Left lobe of liver (tissue), 2 donors: ENCODE measurements at places on chromosomes 6 and 20. TPM values are rescaled to one million over a fixed set of nuclear protein-coding genes. Genes with fewer than 3 reads are reported as not detected.
A peak's percentile ranks its signal among the peaks of the same experiment; 100 is the strongest.

DNA sequence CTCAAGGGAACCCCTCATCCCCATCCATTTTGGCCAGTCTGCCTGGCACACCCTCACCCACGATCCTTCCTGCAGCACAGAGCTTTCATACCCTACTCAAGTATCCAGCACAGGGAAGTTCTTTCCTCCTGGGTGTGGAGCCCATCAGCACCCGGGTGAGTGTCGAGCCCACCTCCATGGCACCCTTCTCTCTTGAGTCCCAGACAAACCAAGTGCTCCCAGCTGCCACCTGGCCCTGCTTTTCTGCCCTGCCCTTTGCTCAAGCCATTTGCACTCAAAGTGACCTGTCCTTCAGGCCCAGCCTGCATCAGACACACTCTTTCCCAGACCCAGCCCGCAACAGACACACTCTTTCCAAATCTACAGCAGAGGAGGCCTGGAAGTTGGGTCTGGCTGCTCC is 257.2 kb downstream of the DLL1 start:
- peak; percentile 38 for DNase-seq

DNA sequence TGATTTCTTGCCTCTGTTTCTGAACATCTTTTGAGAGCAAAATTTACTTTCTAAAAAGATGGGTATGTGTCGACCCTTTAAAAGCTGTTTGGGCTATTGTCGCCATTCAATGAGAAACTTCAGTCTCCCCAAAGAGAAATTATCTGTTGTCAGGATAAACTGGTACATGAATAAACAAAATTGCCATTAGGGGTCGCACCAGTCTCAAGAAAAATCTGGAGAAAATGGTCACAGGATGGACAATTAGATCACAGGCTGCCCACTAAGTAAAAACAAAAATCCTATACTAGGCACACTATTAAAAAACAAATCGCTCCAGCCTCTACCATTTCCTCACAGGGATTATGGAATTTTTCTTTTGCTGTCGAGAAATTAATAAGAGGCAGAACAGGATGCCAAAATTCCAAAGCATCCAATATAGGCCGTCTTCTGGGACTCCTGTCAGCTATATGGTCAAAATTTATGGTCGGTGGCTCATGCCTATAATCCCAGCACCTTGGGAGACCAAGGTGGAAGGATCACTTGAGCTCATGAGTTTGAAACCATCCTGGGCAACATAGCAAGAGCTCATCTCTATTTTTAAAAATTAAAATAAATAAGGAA is 5.5 kb upstream of the HLA-E start:
- DNase-seq: no peak

DNA sequence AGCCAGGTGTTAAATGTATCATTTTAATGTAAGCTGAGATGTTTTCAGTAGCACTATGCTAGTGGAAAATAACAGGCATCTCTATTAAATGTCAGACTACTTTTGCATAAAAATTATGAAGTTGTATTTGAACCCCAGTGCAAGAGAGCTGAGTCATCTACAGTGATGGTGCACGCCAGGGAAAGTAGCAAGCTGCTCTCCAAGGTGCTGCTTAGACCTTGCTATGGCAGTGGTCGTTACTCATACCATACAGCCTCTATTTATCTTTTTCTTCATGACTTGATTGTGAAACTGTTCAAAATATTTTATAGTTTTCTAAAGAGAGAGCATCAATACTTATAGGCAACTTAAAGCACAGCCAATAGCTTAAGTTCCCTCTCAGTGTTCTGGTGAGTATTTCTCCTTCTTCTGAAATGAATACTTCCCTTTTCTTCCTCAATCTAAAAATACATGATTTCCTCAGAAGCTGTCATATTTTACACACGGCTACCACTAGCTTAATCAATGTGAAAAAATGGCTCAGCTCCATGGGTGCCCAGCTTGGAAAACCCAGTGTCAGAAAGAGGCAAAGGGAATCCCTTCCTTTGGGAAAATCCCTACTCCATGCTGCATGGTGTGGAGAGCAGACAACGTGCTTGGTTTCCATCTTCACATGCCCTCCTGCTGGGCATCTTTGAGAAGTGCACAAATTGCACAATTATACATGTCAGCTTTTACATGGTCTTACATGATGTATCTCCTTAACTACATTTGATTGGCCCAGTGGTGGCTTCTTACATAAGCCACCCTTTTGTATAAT is 105.6 kb downstream of the ELOVL4 start:
- DNase-seq: no peak

DNA sequence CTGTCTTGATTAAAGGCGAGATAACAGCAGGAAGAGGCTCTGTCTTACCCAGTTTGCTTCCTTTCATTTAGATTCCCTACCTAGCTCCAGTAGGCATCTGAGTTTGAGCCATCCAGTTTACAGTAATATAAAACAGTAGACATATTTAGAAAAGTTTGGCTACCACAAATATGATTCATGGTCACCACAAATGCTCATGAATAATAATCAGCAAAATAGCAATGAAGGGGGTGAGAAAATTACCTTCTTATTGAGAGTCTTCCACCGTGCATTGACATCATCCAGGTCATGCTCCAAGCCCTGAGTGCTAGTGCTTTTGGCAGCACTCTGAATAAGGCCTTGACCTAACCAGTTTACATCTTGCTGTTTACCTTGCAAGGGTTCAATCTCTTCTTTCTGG is 106.2 kb downstream of the DST start:
- no peak for DNase-seq

DNA sequence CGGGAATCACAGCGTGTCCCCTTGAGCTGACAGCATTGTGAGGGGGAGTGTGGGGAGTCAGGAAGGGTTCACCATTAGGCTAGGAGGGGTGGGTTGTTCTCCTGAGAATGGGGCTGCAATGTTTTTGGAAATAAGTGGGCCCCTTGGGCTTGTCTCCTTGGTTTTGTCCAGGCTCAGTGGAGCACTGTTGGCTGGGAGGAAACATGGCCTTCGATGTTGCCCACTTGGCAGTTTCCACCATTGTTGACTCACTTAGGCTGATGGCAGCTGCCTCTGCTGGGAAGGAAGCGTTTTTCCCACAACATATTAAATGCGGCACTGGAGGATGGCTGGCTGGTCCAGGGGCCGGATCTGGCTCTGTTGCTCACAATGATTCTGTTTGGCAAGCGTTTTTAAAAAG is 512.1 kb downstream of the QKI start:
- DNase-seq: no peak

DNA sequence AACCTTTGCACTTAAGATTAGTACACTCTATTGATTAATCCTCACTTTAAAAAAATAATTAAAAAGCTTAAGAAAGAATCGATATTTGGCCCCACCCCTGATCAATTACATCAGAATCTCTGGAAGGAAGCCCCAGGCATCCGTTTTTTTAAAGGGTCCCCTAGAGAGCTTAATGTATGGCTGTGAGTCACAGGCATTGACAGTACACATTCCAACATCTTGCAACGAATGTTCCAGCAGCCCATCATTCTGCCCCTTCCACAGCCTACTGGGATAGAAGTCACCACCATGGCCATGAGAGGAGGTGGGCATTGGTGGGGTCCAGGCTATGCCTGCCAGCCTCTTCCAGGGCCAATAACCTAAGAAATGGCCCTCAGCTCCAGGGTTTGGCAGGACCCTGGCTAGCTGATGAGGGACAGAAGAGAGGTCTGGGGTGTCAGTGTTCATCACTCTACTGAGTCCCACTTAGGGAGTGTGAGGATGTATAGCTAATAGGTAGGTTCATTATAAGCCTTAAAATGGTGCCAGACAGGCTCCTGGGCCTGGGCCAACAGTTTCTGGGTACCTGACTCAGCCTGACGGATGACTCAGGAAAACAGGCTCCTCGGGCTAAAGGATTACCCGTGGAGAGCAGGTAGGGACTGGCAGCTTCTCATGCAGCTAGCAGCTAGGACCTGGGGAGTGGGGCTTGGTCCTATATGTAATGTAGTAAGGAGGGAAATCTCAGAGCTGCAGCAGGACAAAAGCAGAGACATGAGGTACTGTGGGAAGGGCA is 40.4 kb downstream of the MDGA1 start:
- DNase-seq: no peak

- DNase-seq: peak; percentile 47
These were observed 420 bp downstream of the SOX4 start for GRCh38 chr6:21593927-21594415.

DNA sequence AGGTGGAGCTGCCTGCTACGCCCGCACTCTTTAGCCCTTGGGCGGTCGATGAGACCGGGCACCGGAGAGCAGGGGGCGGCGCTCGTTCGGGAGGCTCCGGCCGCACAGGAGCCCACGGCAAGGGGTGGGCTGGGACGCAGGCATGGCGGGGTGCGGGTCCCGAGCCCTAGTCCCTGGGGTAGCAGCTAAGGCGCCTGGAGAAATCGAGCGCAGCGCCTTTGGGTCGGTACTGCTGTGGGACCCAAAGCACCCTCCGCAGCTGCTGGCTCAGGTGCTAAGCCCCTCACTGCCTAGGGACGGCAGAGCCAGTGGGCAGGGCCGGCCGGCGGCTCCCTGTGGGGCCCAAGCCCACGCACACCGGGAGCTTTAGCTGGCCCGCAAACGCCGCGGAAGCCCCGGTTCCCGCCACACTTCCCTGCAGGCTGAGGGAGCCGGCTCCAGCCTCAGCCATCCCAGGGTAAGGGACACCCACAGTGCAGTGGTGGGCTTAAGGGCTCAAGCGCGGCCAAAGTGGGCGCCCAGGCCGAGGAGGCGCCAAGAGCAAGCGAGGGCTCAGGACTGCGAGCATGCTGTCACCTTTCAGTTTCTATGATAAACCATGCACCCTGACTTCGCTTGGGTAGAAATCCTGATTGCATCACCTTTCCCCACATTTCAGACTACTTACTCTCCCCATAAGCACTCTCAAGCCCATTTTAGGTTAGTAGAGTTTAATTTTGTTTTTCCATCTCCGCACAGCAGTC is 52.0 kb downstream of the MYLIP start:
- no peak for DNase-seq

The SLC13A3 gene
- 7.1 TPM for total RNA-seq

The TSPO2 gene
- 0.30 TPM for total RNA-seq

The ADAM33 gene
- 0.48 TPM for total RNA-seq

The HTR1B gene
- not detected for total RNA-seq
